CD4-positive, alpha-beta T cell treated with Interleukin-4 for 1 hour (primary cell): ENCODE measurements at places on chromosomes 5 and 9.

- no peak for DNase-seq
Measured at GRCh38 chr9:31908891-31909480, 475.5 kb upstream of the ACO1 start.

DNA sequence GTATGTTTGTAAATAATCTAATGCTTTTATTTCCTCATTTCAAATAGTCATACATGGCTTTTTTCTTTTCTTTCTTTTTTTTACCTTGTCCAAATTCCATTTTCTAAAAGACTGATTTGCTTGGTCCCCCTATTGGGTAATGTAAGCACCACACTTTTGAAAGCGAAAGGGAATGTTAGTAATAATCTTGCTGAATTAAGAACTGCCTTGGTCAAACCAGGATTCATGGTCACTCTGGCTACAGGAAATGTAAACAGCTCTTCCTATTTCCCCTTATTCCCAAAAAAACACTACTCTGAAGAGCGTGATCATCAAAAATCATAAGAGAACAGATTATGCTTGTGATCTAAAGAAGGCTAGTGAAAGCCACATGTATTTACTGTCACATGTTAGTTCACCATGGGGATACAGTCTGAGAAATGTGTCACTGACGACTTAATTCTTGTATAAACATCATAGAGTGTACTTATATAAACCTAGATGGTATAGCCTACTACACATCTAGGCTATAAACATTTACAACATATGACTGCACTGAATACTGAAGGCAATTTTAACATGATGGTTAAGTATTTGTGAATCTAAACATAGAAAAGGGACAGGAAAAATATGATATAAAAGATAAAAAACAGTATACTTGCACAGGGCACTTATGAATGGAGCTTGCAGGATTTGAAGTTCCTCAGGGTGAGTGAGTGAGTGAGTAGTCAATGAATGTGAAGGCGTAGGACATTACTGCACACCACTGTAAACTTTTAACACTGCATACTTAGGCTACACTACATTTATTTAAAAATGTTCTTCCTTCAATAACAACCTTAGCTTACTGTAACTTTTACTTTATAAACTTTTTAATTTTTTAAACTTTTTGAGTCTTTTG, 75.3 kb downstream of the HMGCR start:
- no peak for DNase-seq

DNA sequence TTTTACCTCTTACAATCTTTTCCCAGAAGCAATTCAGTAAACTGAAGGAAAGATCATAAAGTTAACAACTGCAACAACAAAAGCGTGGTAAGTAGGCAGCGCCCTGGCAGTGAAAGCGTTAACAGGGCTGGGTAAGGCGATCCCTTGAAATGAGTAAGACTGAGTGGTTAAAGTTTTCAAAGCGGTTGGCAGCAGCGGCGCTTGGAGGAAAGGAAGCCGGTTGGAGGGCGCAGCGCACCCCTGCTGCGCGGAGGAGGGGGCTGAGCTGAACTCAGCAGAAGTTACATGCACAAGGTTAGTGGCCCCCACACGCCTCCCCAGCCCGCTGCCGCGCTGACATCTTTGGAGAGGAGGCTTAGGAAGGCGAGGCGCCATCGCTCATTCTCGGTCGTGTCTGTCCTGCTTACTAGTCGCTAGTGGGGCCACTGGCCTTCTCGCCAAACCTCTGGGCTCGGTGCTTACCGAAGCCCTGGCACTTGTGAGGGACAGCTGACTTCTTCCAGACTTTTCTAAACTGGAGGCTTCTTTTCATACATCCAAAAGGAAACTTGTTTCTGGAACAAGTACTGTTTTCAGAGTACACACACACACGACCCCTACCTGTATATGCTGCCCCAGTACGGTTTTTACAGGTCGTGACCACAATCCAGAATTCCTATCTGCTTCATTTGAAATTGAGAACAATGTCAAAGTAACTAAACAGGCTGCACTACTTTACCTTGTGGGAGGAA, at the start of gene SH3RF2:
SH3RF2 (plus strand) TSS at position 178 of the 731 bp plus-strand sequence. CDS start 1,351 bp downstream, outside the sequence.
- DNase-seq = no peak

GRCh38 chr5:38543074-38543473, 13.4 kb downstream of the LIFR start:
- no peak for DNase-seq

DNA sequence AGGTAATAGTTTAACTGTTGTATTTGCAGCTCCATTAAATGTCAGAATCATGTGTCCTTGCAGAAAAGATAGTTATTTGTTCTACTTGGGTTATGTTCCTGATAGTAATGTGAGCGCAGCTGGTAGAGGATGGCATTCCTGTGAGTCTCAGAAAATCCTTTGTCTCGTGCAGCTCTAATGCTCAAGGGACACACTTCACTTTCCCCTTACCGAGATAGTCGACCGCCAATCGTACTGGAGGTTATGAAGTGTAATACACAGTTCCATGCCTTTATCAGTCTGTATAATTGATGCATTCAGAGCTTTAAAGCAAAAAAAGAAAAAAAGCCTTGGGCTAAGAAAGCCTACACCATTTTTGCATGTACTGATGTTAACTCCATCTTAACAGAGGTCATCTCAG, 60.2 kb upstream of the SRP19 start:
- no peak for DNase-seq

GRCh38 chr9:131117121-131117761, 8.1 kb upstream of the NUP214 start:
- no peak for DNase-seq

GRCh38 chr5:94267350-94267899, 351.0 kb downstream of the KIAA0825 start:
- no peak for DNase-seq

GRCh38 chr5:36648426-36648825, 42.0 kb downstream of the SLC1A3 start:
- DNase-seq = no peak

- DNase-seq = no peak
Measured at GRCh38 chr9:31574006-31574765, 810.3 kb upstream of the ACO1 start.

DNA sequence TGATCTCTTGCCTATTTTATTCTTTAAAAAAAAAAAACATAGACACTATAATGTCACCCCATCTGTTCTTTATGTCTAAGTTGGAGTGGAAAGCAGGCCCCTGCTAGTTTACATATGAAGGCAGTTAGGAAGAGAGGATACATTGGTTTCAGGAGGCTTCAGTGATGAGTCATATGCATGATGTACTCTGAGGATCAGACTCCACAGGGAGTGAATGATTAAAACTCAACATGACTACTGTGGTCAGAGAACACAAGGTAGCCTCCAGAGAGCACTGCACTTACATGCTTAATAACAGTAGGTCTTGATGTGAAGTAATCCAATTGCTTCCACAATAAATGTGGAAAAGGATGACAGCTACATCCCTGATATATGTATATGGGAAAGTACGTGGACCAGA, 22.7 kb upstream of the FSTL4 start:
- no peak for DNase-seq

DNA sequence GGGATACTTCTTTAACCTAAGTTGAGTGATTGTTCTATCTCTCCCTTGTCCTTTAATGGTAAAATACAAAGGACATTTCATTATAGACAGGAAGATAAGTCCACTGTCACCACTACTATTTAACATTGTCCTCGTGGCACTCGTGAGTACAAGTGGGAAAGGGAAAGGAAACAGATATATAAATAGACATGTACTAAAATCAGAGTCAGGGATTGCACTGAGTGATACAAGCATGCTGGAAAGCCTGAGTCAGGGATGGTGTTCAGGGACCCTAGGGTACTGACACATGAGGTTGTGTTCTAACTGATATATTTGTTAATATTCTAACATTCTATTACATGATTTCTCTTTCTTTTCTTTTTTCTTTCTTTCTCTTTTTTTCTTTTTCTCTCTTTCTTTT, 74.8 kb upstream of the FAM170A start:
- DNase-seq = no peak

DNA sequence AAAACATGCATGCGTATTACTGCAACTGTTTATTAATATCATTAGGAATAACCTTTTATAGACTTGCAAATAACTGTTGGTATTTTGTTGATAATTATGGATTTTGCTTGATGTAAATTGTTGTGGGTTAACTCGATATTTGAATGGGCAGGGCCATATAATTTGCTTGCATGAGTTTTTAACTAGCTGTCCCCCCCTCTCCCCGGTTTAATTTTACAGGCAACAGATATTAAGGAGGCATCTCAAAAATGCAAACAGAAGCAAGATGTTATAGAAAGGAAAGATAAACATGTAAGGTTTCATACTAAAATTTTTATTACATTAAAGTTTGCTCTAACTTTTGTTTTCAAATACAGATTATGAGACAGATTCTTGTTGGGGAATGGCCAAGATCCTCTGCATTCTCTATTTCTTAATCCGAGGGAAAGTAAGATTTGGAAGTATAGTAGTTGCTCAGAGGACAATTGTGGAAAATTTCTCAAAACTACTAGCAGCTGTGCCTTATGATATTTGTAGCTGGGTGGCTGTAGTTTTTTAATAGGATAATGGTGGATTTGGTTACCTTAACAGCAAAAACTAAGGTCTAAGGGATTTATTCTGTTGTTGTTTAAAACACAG, 27.3 kb downstream of the SMC5 start:
- DNase-seq = no peak

DNA sequence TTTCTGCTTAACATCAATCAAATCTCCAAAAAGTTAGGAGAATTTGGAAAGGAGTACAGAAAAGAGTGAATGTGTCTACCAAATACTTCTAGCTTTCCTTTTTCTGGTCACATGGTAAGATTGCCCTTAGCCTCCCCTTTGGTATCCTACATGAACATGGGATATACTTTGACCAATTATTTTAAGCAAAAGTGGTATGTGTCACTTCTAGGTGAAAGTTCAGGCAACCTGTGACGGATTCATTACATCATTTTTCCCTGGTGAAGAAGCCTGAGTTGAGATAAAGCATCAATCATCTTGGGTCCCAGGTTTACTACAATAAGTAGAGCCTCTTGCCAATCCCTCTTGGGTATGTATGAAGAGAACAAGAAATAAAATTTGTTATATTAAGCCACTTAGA, 419.2 kb downstream of the PDE4D start:
- no peak for DNase-seq

DNA sequence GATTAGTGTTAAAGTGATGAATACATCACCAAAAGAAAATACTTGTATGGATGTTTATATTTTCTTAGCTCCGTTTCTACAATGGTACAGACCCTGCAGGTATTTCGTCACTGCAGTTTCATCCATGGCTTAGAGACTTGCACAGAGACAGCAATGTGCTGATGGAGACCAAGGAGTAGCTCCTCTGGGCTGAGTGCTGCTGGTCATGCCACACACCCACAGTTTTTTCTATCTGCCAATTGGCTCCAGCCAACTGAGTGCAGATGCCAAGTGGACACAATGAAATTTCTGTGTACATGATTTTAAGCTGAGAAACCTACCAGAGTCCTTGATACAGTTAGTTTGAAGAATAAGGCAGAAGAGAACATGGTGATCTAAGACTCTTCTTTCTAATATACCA, 145.9 kb upstream of the ADCY2 start:
- no peak for DNase-seq

- no peak for DNase-seq
Measured at GRCh38 chr5:83401122-83401731, 70.3 kb upstream of the VCAN start.

DNA sequence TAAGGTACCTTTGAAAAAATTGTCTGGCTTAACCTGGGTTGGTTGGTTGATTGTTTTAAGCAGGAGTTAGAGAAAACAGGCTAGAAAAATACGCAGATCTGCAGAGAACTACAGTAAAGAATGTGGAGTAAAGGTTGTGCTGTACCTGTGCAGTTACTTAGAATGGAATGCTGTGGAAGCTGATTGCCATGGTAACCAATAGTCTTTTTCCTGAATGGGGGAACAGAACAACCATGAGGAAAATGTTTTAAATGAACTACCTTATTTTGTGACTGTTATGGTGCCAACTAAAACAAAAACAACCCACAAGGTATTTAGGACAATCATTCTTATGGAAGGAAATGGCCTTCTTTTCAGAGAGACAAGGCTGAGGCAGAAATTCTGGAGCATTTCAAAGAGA, 4.8 kb upstream of the HOMER1 start:
- no peak for DNase-seq

DNA sequence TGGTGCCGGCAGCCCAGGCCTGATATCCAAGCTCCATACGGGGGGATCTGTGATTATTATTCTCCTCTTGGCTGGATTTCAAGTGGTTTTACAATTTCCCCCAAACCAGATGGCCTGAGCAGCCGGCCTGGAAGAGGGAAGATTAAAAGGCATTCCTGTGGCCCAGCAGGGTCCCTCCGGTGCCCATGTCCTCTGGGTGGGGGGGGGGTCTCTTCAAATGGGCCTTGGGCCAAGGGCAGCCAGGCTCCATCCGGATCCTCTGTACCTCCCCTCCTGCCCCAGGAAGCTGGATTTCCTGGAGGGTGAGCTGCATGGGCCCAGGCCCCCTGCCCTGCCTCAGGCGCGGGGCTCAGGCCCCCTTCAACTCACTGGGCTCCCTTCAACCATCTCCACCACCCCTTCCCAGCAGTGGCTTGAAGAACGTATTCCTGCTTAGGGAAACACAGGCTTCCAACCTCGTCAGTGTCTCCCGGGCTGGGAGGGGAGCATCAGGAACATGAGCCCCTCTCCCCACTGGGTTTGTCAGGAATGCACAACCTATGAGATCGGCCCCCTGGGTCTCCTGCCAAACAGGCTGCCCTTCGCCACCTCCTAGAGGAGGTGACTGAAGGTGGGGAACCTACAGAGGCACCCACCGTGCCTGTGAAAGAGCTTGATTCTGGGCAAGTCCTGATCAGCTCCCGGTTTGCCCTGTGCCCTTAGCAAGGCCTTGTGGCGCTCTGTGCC, 62.9 kb upstream of the ORM1 start:
- DNase-seq = no peak

- no peak for DNase-seq
Measured at GRCh38 chr9:14618836-14619420, 74.3 kb downstream of the ZDHHC21 start.

GRCh38 chr5:163585206-163585605, 79.8 kb downstream of the MAT2B start:
- no peak for DNase-seq

DNA sequence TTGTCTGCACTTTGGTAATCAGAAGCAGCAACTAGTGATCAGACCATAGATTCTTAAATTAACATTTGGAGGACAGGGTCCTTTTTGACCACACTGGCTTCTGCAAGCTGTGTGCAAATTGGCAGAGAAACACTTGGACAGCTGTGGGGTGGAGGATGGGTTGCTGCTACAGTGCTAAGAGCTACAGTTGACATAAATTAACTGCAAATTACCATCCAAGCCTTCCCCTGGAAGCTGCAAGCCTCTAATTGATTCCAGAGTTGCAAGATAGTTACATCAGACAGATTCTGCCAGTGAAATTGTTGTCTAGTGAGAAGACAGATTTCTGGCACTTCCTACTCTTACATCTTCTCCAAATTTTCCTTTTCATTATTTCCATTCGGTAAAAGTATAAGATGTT, 517.7 kb downstream of the DIRAS2 start:
- DNase-seq = no peak

DNA sequence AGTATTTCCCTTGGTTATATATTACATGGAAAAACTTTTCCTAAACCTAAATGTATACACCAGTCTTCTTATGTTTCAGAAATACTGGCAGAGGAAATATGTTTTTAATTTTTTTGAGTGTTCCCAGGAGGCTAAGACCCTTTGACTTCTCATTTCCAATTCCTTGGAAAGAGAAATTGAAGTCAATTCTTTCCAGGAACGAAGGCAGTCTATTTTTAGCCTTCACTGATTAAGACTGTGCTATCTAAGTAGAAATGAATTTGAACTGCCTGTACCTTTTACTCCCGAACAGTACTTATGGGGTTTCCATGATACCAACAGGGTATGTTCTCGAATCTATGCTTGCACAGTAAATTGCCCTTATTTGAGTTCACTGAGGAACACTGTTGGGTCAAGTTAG, 340.3 kb upstream of the CD180 start:
- no peak for DNase-seq

GRCh38 chr5:6480133-6481051, 31.7 kb downstream of the UBE2QL1 start:
- DNase-seq = no peak
